ENCODE measurements at places on chromosomes 1 and 21. TPM values are rescaled to one million over a fixed set of nuclear protein-coding genes. Genes with fewer than 3 reads are reported as not detected.

TNFRSF9 gene
- total RNA-seq = 0.34 TPM

PPP1R15B gene
- 94.9 TPM for total RNA-seq

S1PR1 gene
- 151 TPM for total RNA-seq

PRAMEF17 gene
- total RNA-seq = not detected

ADORA1 gene
- total RNA-seq = 8.3 TPM

CAPZB gene
- total RNA-seq = 102 TPM

GSTM5 gene
- 3.4 TPM for total RNA-seq

OR2T34 gene
- total RNA-seq = not detected
